Substantia nigra (tissue), 51 donors: ENCODE measurements at places on chromosomes 1 and 21.

GRCh38 chr1:180415985-180416633 is 86.3 kb downstream of the ACBD6 start:
- DNase-seq: no peak

- no peak for DNase-seq
These were observed 30.0 kb downstream of the PODN start for GRCh38 chr1:53091841-53092645.

DNA sequence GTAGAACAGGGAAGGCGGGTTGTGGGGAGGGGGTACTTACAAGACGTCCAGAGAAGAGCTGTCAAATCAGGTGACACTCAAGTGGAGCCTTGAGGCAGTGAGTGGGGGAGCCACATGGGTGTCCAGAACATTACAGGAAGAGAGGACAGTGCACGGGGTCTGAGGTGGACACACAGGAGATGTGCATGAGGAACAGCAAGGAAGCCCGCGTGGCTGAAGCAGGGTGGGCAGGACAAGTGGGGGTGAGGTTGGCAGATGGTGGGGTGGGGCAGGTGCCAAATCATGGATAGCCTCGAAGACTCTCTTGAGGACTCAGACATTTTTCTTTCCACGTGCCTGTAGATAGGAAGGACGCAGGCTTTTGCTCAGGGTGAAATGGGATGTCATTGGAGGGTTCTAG is 921 bp downstream of the SMPDL3B start:
- no peak for DNase-seq

DNA sequence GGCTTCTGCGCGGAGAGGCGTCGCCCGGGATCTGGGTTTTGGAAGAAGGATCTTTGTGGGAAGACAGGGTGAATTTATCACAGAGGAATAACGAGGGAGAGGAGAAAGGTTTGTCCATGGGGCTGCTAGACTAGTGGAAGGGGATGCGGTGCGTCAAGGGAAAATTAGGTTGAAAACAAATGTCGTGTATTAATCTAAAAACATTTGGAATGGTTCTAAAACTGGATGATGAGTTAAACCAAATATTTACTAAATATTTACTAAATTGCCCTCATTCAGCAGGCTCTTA is 647 bp downstream of the RO60 start:
- no peak for DNase-seq

- DNase-seq: no peak
These were observed 27.3 kb downstream of the F3 start for GRCh38 chr1:94514095-94514727.

GRCh38 chr1:194209920-194210319 is 1023.5 kb upstream of the B3GALT2 start:
- no peak for DNase-seq

DNA sequence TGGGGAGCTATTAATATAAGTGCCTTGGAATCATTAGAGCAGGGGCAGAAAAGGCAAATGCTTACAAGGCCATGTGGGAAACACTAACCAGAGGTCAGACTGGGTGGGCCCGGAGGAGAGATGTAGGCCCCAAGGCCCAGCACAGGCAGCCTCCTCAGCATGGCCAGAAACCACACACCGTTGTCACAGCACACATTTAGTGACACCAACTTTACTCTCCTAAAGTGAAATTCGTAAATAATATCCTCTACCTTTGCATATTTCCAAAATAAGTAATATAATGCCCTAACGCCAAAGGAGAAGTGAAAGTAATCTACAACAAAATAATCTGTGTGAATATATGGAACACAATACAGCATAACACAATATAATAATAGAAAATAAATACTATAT is 62.6 kb downstream of the KIF21B start:
- DNase-seq: no peak

- no peak for DNase-seq
These were observed 236.9 kb downstream of the RERE start for GRCh38 chr1:8580566-8580965.

DNA sequence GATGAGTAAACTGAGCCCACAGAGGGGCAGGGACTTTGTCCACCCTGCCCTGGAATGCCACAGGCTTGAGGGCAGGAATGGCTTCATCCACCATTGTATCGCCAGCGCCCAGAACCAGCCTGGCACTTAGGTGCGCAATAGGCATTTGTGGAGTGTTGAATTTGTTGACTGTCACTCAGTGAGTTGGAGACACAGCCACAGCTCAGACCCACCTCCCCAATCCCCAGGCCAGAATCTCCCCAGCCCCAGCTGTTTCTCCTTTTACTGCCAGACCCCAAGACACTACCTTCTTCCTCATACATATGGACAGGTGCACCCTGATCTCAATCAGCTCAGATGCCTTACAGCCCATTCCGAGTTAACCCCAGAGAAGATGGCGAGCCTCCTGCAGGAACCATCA is 674.5 kb downstream of the MATN1 start:
- no peak for DNase-seq

DNA sequence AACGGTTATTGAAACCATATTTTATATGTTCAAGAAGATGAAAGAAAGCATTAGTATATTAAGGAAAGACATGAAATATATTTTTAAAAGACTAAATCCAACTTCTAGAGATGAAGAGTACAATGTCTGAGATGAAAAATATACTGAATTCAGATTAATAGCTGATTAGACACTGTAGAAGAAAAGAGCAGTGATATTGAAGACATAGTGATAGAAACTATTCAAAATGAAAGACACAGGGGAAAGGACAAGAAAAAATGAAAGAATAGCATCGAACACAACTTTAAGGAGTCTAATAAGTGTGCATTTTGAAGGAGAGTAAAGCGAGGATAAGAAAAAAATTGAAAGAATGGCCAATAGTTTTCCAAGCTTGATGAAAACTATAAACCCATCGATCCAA is 11.2 kb upstream of the IFNAR1 start:
- DNase-seq: no peak

DNA sequence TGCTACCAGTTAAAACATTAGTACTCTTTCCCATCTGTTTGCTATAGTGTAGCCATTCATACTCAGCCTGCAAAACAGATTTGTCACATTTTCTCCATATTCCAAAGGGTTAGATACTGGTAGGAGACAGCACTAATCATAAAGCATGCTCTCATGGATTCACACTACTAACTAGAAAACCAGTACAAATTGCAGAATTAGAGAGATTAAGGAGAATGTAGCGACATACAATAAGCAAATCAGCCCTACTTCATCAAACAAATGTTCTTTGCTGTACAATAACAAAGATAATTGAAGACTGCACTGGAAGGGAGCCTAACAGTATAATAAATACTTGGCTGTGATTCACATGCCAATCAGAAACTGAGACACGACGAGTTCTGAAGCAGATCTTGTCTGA is 368.0 kb upstream of the PRMT6 start:
- no peak for DNase-seq

- no peak for DNase-seq
These were observed 218.7 kb downstream of the TM2D1 start for GRCh38 chr1:61506236-61506635.
